ENCODE measurements at places on chromosomes 2 and 18.

DNA sequence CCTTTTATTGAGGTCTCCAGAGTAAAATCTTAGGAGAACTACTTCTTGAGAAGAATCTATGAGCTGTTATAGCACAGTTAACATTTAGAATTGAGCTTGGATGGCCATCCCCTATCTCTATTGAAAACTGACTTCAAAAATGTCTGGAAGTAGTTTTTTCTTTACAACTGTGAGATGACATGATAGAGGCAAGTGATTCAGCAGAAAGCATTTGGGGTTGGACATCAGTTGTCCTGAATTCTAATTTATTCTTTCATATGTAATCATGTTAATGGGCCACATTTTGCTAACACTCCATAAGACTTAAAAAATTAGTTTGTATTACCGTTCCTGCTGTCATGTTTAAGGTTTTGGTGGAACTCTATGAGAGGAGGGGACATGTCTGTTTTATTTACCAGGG lies 237.0 kb upstream of the SLC14A2 start:
- DNase-seq, result no peak

- DNase-seq, result no peak
Observed at GRCh38 chr2:98034745-98035144, 39.0 kb upstream of the TMEM131 start.

DNA sequence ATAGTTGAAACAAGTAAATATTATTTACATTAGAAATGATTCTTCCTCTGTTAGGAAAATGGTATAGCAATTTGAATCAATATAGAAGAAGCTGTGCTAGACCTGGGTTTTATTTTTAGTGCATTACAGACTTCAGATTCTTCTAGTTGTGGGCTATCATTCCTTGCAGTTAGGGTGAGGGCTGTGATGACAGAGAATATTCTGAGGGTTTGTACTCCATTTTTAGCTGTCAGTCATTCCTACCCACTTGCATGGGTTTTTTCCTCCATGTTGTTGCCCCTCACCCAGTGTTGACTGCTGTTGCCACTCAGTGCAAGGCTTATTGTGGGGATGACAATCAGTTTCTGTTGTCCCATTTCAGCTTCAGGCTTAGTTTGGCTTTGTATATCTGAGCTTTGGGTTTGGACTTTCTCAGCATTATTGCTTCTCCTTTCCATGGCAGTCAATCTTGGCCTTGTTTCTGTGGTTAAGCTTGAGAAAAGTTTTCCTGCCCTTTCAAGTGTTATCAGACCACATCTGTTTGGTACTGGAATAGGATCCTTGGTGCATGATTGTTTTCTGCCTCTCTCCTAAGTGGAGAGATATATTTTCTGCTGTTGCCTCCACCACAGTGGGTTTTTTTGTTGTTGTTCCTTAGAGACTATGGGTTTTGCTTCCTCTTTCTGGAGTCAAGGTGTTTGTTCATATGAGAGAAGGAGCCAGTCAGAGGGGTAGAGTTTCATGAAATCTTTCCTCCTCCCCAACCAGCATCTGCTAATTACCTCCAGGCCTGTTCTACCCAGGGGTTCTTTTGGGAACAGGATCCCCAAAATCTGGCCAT lies 312.7 kb upstream of the CWC22 start:
- no peak for DNase-seq

- DNase-seq, result no peak
Observed at GRCh38 chr18:7633171-7633570, 66.1 kb downstream of the PTPRM start.
